ENCODE measurements at places on chromosomes 6 and 20.
A peak's percentile ranks its signal among the peaks of the same experiment; 100 is the strongest.

GRCh38 chr6:109867970-109868358, 110.1 kb upstream of the GPR6 start:
- DNase-seq: no peak

GRCh38 chr6:92681401-92681800, 738.0 kb downstream of the EPHA7 start:
- no peak for DNase-seq

- no peak for DNase-seq
Measured at GRCh38 chr20:57071283-57071731, 195.1 kb downstream of the BMP7 start.

GRCh38 chr6:13486679-13487121, 700 bp downstream of the GFOD1 start:
- DNase-seq: peak; percentile 75

- DNase-seq: no peak
Measured at GRCh38 chr6:18468503-18468843, 81.3 kb downstream of the RNF144B start.

GRCh38 chr20:19996222-19996621, 20.9 kb upstream of the NAA20 start:
- no peak for DNase-seq

DNA sequence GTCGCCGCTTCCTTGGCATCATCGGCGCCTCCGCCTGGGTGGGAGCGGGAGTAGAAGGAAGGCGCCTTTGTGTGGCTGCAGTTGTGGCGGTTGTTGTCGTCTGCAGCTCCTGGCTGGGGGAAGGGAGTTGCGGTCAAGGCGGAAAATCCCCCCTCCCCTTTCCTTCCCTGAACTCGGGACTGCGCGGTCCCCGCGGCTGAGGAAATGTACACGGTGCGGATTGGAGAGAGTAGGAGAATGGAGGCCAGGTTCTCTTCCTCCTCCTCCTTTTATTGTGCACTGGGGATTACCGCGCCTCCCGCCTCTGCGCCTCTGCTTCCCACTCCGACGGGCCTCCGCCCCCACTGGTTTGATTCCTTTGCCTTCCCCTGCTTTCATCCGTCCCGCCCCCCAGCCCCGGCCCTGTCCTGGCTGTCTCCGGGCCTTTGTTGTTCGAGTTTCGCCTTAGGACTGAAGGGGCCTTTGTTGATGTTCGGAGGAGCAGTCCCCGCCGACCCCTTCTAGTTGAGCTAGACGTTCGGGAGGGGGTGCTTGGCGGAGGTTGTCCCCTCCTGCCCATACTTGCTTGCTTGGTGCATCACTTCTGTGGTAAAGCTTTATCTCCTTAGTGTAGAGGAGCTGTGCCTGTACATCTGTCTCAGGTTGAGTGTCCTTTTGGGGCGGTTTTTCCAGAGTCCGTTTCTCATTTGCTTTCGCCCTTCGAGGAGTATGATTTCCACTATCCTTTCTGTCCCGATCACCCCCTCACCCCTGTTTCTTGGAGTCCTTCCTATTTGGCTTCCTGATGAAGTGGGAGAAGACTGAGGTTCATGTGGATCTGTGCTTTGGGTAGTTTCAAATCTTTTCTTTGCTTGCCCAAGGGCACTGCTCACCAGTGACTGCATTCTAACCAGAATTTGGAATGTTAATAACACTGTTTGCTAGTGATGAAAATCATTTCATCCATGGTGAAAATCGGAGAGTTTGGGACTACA, 764 bp downstream of the ZNF292 start:
- peak; percentile 70 for DNase-seq

DNA sequence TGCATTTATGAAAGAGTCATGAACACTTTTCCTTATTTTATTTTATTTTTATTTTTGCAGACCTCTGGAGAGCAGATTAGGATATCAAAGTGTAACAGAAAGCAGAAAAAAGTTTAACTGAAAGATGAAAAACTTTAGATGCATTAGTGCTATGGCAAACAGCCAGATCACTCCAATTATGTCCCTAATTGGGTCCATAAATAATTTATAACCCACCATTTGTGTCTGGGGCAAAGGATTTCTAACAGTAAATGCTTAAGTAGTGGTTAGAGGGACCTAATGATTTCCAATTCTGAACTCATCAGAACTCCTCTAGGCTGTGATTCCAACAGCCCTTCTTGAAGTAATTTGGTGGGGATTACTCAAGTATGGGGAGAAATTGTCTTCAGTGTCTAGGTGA, 93.7 kb upstream of the PROKR2 start:
- no peak for DNase-seq

- DNase-seq: peak; percentile 42
Measured at GRCh38 chr6:45310118-45310788, 17.9 kb upstream of the RUNX2 start.

DNA sequence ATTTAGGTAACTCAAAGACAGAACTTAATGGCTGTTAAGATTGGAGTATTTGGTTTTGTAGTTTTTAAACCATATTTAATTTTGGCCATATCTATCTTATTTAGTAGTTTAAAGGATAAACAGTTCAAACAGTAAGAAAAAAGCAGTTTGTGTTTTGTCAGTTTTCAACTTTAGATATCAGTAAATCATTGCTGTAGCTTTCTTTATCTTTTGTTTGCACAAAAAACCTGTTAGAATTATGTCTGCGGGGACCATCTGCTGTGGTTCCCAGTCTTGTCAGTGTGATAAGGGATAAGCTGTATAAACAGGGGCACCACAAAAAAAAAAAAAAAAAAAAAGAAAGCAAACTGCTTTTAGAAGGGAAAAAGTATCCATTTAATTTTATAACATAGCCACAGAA, 40.9 kb downstream of the CDKAL1 start:
- DNase-seq: no peak

DNA sequence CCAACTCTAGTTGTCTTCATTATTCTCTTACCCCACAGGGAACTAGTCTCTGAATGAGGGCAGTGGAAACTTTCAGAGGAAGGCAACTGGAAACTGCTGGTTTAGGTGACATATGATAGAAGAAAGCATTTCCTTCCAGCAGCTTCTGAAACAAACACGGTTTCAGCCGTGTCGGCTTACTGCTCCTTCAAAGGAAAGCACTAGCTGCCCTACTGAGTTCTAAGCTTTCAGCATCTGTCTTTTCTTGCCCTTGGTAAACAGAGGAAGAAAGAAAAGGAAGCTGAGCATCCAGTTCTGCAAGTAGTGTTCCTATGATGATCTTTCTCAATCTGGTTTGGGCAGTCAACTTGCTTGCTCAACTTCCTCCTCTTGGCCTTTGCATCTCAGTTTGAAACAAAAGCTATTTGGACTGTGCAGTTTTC, 117.5 kb upstream of the CEP85L start:
- peak; percentile 39 for DNase-seq
